Activated CD8-positive, alpha-beta memory T cell treated with anti-CD3 and anti-CD28 coated beads for 48 hours (primary cell): ENCODE measurements at places on chromosomes 3 and 15.

DNA sequence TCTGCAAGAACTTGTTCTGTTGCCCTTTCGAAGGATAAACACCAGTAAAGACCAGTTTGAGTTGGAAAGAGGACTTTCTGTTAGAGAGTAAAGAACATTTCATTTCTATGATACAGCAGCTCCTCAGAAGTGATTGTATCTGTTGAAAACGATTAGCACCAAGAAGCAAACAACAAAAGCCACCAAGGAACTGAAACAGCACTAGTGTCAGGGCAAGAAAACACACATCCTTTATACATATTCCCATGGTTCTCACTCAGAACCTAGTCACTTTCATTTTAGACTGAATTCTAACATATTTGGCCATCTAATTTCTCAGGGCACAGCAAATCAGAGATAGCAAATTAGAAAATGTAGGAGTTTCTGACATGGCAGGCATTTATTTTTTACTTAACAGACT lies 116.1 kb downstream of the ATP1B3 start:
- DNase-seq, result no peak

GRCh38 chr3:74357881-74358280 lies 256.6 kb downstream of the CNTN3 start:
- DNase-seq, result no peak

DNA sequence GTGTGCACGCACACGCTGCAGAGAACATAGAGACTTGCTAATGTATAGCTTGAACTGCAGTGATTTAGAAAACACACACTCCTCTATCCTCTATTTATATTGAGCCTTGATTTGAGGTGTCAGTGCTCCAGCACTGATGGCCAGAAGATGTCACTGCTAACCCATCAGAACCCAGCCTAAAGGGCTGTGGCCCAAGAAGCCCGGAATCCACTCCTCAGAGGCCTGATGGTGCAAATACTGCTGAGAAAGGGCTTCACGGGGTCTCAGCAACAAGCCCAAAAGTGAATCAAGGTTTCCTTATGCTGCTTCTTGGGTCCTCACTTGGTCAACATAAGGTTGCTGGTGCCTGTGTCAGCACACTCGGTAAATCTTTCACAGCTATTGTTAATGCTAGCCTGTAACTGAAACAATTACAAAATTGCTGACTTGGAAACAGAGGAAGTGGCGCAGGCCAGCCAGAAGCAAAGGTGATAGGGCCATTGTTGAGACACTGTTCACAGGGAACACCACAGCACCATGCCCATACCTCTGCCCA lies 60.3 kb downstream of the HEG1 start:
- no peak for DNase-seq

DNA sequence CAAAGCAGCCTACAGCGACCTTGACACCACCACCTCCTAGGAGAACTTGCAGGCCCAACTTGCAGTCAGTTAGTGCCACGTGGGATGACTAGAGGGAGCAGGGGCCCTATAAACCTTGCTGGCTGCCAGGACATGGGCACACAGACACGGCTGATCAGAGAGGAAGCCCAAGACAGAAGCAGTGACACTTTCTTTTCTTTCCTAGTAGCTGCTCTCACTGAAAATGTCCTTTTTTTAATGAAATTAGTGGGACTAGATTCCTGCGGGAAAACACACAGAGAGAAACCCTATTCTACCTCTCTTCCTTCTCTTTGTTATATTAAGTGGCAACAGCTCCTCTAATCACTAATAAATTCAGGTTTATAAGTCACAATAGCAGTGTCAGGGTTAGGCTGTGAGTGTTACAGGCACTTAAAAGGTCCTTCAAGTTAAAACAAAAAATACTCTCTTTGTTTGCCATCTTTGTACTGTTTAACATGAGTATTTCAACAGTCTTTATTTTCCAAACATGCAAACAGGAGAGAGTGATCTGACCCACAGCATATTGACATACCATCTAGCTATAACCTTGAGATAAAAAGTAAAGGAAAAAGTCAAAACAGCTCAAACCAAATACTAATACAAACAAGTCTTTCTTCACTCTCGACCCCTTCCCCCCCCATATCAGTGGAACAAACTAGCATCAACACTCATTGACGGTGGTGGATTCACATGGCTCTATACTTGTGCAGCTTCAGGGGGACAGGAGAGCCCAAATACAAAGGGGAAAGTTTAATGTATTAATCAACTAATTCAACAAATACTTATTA lies 2.1 kb upstream of the TMEM212 start:
- no peak for DNase-seq

DNA sequence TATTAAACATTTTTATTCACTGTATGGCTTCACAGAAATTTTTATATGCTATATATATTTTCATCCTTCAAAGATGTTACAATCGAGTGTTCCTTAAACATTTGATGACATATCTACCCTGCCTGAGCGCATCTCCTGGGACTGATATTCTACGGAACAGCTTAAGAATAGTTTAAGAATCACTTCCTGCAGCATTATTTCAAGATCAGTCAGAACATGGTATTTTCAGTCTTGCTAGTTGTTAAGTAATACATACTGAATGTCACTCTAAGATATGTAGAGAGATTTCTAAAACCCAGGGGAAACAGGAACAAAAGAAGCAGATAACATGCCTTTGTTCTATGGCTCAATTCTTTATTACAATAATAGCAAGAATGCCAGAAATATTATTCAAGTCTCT lies 8.7 kb downstream of the COL8A1 start:
- no peak for DNase-seq

- DNase-seq, result no peak
These were observed 15.1 kb downstream of the GRIP2 start for GRCh38 chr3:14524920-14525660.

GRCh38 chr3:64188810-64189560 lies 36.3 kb downstream of the PRICKLE2 start:
- no peak for DNase-seq

GRCh38 chr3:36192901-36193300 lies 187.4 kb upstream of the STAC start:
- DNase-seq, result no peak

DNA sequence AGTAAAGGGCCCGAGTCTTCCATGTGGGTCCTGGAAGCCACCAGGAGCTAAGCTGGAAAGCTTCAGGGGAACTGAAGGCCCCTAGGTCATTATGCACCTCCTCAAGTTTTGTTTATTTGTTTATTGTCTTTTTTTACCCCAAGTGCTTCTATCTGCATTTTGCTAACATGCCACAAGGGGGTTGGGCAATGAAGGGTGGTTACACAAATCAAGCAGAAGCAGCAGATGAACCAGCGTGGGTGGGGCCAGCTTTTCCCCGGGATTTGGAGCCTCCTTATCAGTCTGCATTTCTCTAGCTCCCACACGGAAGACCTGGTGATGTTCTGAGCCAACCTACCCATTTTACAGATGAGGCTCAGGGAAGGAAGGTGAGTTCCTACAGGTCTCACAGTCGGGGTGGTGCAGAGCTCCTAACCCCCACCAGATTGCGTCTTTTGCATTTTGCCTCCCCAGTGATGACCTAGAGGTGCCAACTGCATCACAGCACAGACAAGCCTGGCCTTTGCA lies 16.8 kb downstream of the TMC3 start:
- no peak for DNase-seq

DNA sequence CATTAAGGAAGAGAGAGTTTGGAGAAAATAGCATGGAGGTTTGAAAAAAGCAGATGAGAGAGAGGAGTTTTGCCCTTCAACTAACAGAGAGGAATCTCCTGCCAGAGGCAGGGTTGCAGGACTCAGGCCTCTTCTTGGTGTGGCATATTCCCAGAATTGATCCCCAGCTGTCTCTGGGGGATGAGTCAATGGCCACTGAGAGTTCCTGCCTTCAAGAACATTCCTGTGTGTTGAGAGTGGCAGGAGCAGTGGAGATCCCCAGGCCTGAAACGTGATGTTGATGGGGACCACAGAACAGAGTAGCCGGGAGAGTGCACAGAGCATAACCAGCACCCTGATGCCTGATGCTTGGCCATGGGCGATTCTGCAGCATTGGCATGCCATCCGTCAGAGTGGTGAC lies 348.4 kb upstream of the THBS1 start:
- DNase-seq, result no peak

DNA sequence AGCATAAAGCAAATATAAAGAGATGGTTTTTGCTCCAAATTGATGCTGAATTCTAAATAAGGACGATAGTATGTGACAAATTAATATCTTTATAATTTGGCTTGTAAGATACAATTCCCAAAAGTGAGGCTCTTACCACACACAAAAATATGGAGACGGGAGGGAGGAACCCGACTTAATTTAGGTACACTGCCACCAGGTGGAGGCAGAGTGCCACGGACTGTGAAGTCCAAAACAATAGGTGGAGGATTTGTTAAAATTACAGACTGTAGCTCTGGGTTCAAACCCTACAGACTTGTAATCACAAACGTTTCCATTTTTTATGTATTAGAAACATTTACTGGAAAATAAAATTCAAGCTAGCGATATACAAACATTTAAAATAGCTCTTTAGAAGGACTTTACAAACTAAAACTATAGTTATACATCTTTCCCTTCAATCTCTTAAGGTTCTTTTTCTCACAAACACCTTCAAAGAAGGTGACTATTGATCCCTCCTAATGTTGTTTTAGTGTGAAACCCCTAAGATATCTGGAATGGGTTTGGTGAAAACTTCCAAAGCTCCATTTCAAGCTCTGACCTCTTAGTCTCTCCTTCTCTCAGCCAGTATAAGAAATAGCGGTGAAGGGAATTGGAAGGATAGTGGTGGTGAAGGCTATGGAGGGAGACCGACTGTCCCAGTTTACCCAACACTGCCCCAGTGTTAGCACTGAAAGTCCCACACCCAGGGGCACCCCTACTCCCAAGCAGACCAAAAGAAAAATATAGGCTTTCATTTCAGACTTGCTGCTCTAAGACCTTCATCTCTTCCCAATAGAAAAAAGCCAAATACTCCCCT lies 89.7 kb downstream of the AQP9 start:
- peak; percentile 23 for DNase-seq

DNA sequence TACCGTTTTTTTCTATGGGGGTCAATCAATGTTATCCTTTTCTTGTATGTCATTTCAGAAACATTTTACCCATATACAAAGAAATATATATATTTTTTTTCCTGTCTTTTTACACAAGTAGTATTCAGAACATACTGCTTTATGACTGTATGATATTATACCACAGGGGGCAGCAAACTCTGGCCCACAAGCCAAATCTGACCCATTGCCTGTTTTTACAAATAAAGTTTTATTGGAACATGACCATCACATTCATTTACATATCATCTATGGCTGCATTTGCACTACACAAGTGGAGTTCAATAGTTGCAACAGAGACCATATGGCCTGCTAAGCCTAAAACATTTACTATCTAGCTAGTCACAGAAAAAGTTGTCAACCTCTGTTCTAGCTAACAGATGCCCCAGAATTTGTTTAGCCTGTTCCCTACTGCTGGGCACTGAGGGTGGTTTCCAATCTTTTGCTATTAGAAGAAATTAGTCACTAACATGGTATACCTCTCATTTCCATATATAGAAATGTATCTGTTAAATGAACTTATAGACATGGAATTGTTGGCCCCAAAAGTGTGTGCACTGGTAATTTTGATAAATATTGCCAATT lies 57.7 kb downstream of the BFSP2 start:
- no peak for DNase-seq

DNA sequence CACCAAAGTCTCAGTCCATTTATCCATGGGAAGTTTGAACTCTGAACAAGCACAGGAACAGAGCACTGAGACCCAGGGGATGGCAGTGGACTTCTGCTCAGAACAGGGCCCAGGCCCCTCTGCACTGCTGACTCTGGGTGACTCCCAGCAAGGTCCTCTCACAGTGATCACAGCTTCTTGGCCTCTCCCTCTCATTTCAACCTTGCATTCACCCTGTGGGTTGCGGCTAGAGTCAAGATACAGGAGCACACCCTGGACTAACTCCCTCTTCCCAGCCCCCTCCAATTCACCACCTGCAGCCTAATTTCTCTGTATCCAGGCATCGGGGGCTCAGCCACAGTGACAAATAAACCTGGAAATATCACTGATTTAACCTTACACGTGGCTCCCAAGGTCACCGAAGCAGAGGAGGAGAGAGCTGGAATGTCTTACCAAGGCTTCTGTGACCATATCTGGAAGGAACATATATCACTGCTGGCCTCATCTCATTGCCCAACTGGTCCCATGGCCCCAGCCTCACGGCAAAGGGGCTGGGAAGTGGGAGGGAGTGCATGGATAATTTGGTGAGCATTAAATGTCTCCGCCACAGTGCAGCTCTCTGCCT lies 1.2 kb downstream of the RTP3 start:
- no peak for DNase-seq

DNA sequence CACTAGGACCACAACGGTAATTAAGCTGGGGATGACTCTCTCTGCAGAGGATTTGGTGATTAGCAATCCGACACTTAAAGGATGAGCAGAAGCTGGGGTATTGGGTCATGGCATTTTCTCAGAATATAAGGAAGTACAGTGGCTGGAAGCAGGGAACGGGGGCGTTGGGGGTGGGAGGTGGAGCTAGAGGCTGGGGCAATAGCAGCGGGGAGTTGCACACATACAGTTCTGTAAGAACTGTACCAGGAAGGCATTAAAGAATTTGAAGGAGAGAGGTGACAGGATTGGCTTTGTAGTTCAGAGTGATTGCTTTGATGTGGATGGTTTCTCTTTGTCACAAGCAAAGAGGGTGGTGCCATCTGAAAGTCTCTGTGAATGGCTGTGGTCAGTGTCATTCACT lies 28.2 kb downstream of the PSMD6 start:
- DNase-seq, result no peak
